ENCODE measurements at places on chromosomes 12 and 14.

DNA sequence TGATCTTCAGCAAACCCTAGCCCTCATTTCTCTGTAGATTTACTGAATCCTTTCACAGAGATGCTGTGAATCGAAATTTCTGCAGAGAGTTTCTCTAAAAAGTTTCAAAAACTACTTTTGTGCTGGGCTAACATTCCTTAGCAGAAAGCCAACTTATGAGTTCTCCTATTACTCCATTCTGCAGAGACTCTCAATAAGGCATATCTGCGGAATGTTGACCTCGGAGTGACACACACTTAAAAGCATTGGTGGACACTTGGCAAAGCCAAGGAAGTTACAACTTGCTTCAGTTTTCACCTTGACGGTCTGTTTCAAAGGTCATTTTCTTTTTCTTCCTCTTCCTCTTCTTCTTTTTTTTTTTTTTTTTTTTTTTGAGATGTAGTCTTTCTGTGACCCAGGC, 75.8 kb downstream of the WIF1 start:
- no peak for DNase-seq

DNA sequence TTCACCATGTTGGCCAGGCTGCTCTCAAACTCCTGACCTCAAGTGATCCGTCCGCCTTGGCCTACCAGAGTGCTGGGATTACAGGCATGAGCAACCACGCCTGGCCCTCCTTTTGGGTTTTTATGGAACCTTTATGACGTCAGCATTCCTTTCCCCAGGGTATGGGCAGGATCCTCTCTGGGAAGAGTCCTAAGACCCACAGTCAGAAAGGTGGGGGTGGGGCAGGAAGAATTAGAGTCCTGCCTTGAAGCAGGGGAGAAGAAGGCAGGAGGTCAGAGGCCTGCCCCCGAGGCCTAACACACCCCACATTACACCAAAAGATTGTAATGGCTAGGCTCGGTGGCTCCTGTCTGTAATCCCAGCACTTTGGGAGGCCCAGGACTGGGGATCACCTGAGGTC, 30.8 kb upstream of the CDK17 start:
- DNase-seq = no peak

- DNase-seq = no peak
These were observed 37.8 kb downstream of the ATF7IP start for GRCh38 chr12:14403293-14403692.

- no peak for DNase-seq
These were observed 51.9 kb upstream of the ATF7IP start for GRCh38 chr12:14313379-14314138.

GRCh38 chr12:47268501-47269454, 189.0 kb upstream of the AMIGO2 start:
- no peak for DNase-seq

DNA sequence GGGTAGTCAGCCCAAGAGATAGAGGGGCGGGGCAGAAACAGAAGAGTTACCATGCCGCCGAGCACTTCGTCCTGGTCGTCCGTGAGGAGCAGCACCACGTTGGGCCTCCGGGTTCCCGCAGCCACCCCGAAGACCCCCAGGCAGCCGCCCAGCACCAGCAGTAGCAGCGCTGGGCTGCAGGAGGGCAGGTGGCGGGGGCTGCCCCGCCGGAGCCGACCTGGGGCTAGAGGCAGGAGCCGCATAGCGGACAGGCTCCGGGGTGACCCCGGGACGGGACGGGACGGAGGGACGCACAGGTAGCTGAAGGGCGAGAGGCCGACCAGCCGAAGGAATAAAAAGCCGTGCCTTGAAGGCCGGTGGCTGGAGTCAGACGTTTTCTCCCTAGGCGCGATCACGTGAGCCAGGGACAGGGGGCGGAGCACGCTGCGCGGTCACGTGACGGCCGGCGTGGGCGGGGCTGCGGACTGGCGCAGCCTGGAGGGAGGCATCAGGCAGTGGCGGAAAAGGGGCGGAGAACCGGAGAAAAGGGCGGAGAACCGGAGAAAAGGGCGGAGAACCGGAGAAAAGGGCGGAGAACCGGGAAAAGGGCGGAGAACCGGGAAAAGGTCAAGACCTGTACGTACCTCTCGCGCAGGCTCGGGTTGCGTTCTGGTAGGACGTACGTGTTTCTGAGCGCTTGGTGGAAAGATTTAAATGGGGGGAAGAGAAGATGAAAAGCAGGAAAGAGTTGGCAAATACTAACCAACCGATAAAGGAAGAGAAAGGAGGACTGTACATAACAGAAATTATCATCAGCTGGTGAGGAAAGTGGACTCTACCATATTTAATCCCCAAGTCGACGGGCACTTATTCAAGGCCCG, at the start of gene GNS:
Gene GNS, minus strand, starts transcription at position 372 of the 860 bp plus-strand sequence. Its CDS starts 130 bp downstream, at position 242.
- peak; percentile 96 for DNase-seq

DNA sequence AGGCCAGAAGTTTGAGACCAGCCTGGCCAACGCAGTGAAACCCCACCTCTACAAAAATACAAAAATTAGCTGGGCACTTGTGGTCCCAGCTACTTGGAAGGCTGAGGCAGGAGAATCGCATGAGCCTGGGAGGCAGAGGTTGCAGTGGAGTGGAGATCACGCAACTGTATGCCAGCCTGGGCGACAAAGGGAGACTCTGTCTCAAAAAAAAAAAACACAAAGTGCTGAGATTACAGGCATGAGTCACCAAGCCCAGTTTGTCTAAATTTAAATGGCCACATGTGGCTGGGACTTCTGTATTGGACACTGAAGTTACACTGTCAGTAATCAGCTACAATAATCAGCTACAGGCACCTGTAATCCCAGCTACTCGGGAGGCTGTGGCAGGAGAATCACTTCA, 100.9 kb upstream of the AEBP2 start:
- no peak for DNase-seq

GRCh38 chr12:110745542-110746284, 3.0 kb upstream of the PPP1CC start:
- no peak for DNase-seq

DNA sequence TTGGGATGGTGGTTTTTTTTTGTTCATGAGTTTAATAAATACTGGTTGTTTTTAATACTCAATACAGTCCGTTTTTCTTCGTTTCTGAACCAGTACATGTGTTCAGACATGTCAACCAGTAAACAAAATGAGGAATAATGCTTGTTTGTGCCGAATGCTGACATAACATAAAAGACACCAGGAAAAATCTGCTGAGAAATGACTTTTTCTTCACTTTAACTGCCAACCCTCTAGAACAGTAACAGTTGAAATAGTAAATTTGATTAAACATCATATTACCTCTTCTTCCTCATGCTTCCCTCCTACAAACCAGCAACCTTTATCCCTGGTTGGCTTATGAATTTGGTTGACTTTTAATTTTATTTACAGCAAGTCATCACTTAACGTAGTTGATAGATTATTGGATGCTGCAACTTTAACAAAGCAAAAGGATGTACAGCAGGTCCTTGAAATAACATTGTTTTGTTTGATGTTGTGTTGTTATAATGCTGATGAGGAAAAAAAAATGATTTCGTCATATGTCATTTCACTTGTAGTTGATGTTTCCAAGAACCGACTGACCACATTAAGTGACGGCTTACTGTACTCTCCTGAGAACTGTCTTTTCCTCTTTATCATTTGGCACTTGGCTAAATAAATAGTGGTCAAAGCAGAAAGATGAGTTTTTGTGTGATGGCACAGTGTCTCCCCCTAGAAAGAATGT, 340.5 kb downstream of the TMTC2 start:
- no peak for DNase-seq

DNA sequence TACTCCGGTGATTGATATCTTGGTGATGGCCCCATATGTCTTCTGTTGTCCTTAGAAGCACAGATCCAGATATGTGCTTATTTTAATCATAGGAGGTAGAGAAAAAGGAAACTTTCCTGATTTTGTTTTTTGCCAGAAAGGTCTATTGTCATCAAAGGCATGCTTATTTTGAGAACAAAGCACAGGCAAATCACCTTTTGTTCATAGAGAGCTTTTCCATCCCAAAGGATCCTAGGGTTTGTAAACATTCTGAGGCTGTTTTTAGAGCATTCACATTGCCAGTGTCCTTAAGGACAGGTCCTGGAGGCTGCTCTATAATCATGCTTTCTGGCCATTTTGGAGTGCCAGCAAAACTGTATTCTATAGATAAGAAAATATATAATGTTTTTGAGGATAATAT, 148.5 kb upstream of the SEL1L start:
- no peak for DNase-seq

DNA sequence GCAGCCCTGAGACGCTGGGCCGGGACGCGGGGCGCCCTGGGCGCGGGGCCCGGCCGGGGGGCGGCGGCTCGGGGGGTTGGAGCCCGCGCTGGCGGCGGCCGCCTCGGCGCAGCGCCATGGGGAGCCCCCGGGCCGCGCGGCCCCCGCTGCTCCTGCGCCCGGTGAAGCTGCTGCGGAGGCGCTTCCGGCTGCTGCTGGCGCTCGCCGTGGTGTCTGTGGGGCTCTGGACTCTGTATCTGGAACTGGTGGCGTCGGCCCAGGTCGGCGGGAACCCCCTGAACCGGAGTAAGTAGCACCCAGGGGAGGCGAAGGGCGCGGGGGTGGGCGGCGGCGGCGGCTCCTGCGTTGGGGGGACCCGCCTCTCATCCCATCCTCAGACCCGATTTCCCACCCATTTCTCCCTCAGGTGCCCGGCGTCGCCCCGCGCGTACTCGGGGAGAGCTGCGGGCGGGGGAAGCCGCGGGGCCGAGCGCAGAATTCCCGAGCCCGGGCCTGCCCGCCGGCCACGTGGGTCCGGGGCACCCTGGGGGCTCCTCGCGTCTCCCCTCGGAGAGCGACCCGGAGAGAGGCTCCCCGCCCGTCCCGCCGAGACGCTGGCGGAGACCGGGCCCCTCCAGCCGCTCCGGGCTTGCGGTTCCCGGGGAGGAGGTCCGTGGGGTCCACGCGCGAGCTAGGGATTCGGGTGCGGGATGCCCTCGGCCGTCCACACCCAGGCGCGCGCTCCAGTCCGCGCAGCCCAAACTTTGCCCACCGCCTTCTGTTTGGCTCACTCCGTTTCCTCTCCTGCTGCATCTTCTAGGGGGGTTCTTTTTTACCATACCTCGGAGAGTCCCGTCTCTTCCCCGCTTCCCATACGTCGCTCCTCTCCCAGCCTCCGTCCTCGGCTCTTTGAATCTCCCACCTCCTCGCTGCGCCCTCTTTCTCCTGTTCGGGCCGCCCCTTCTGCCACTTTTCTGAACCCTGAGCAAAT, 807 bp downstream of the B4GALNT3 start:
- peak; percentile 24 for DNase-seq

- no peak for DNase-seq
These were observed 437.3 kb downstream of the TMEM132D start for GRCh38 chr12:129466499-129466898.

DNA sequence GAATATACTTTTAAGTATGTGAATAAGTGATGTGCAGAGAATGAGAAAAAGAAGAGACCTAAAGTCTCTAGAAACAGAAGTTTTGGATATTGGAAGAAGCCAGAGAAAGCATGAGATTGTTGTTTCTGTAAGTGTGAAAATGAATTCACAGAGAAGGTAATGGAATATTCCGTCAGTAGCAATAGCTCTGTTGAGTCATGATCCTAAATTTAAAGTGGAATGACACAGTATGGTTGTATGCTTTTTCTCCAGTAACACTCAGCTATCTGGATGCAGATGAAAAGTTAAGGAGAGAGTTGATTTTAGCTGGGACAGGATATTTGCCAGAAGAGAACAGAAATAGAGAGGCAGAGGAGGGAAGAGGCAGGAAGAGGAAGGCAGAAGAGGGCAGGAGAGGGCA, 1166.3 kb downstream of the GALC start:
- no peak for DNase-seq
